T-helper 17 cell (primary cell): ENCODE measurements at places on chromosomes 13 and 19.

- H3K4me1 ChIP-seq = no peaks in the 10 kb centered on the region
- no peak overlapping the region for H3K4me3 ChIP-seq
- no peaks in the 10 kb centered on the region for H3K36me3 ChIP-seq
- no peaks in the 10 kb centered on the region for H3K27me3 ChIP-seq
- no peak overlapping the region for H3K27ac ChIP-seq
- no peak for DNase-seq
Observed at GRCh38 chr13:83692800-83693199, 189.5 kb downstream of the SLITRK1 start.

DNA sequence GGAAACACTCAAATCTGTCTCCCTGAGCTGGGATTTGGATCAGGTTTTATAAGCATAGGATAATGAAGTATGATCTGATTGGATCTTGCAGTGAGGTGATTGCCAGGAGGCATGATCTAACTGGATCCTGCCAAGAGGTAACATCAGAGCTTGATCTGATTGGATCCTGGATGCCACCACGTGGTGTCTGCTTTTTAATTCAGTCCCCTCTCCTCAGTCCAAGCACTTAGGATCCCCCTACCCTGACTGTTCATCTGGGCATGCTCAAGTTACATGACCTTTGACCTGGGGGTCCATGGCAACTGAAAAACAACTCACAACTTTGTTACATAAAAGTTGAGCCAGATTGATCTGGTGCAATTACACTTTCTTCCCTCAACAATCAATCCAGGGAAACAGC, 47.5 kb upstream of the LSM14A start:
- H3K4me3 ChIP-seq = no peak overlapping the region
- peaks cover 3% of the 10 kb centered on the region for H3K4me1 ChIP-seq
- no peak overlapping the region for H3K27ac ChIP-seq
- H3K27me3 ChIP-seq = peaks cover 16% of the 10 kb centered on the region
- DNase-seq = no peak

DNA sequence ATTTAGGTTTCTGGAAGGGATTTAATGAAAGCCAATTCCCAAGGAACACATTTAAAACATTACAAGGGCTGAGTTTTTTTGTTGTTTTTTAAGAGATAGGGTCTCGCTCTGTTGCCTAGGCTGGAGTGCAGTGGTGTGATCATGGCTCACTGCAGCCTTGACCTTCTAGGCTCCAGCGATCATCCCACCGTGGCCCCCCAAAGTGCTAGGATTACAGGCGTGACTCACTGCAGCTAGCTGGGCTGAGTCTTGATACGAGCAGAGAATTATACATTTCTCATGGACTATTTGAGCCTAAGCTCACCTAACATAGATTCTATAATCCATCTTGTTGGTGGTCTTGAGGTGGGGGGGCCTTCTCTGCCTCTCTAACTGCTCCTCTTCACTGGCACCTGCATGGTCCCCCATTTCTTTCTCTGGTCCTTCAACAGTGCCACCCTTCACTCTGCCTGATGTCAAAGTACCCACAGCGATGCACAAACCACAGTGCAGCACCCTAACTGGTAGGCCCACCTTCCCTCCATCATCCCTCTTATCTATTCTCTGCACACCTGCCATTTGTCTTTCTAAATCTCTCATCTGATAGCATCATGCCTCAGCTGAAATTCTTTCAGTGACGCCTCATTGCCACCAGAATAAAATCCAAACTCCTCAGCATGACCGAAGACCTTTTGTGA, 37.4 kb downstream of the DOCK9 start:
- H3K4me3 ChIP-seq = no peak overlapping the region
- H3K27ac ChIP-seq = peak overlapping the region; percentile 80
- H3K36me3 ChIP-seq = peaks cover 2% of the 10 kb centered on the region
- H3K4me1 ChIP-seq = peaks cover 20% of the 10 kb centered on the region

DNA sequence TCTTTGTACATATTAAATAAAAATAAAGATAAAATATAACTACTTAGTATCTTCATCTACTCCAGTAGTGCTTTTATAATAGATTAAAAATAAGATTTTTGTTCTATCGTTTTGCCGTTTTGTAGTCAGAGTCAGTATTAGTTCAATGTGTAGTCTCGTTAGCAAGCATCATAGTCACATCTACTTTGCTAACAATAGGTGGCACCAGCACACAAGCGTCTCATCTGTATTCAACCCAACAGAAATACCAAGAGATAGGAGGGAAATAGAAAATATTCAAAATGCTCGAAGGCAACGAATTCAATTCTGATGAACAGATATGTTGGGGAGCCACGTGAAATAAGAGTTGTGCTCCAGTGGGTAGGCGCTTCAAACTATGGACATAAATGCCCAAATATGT, 21.4 kb upstream of the MICU2 start:
- H3K4me1 ChIP-seq = peaks cover 4% of the 10 kb centered on the region
- H3K4me3 ChIP-seq = no peak overlapping the region
- no peak overlapping the region for H3K27ac ChIP-seq
- DNase-seq = no peak
- peaks cover 6% of the 10 kb centered on the region for H3K36me3 ChIP-seq

DNA sequence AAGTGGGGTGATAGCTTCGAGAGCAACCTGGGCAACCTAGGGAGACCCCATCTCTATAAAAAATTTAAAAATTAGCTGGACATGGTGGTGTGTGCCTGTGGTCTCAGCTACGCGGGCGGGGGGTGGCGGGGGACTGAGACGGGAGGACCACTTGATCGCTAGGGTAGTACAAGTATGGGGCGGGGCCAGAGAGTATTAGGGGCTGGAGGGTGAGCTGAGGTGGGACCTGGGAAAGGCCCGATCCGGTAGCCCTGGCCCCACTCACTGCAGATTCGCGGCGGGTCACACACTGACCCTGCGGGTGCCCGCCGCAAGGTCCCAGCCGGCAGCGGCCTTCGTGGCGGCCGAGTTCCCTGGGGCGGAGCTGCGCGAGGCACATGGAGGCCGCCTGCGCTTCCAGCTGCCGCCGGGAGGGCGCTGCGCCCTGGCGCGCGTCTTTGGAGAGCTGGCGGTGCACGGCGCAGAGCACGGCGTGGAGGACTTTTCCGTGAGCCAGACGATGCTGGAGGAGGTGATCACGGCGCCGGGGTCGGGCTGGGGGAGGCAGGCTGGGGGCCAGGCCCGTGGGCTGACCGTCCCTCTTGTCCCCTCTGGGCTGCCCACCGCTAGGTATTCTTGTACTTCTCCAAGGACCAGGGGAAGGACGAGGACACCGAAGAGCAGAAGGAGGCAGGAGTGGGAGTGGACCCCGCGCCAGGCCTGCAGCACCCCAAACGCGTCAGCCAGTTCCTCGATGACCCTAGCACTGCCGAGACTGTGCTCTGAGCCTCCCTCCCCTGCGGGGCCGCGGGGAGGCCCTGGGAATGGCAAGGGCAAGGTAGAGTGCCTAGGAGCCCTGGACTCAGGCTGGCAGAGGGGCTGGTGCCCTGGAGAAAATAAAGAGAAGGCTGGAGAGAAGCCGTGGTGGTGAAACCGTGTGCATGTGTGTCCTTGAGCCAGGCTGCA, 2.0 kb upstream of the ARHGAP45 start:
- H3K36me3 ChIP-seq = peaks cover 10% of the 10 kb centered on the region
- peak overlapping the region; percentile 97 for H3K27ac ChIP-seq
- peak; percentile 74 for DNase-seq
- peaks cover 37% of the 10 kb centered on the region for H3K4me1 ChIP-seq

- no peak overlapping the region for H3K4me3 ChIP-seq
- H3K36me3 ChIP-seq = no peaks in the 10 kb centered on the region
- no peaks in the 10 kb centered on the region for H3K4me1 ChIP-seq
- DNase-seq = no peak
- peaks cover 17% of the 10 kb centered on the region for H3K27me3 ChIP-seq
Observed at GRCh38 chr19:49205114-49205513, 47.5 kb downstream of the TRPM4 start.

- DNase-seq = no peak
- no peak overlapping the region for H3K27ac ChIP-seq
- H3K4me1 ChIP-seq = peaks cover 54% of the 10 kb centered on the region
- H3K27me3 ChIP-seq = no peaks in the 10 kb centered on the region
- H3K36me3 ChIP-seq = no peaks in the 10 kb centered on the region
Observed at GRCh38 chr19:16365300-16365996, 40.8 kb downstream of the KLF2 start.

GRCh38 chr13:41813426-41813825, 147.5 kb downstream of the VWA8 start:
- H3K36me3 ChIP-seq = peaks cover 15% of the 10 kb centered on the region
- no peak for DNase-seq
- H3K4me1 ChIP-seq = peaks cover 14% of the 10 kb centered on the region
- no peak overlapping the region for H3K4me3 ChIP-seq
- H3K27me3 ChIP-seq = no peaks in the 10 kb centered on the region

DNA sequence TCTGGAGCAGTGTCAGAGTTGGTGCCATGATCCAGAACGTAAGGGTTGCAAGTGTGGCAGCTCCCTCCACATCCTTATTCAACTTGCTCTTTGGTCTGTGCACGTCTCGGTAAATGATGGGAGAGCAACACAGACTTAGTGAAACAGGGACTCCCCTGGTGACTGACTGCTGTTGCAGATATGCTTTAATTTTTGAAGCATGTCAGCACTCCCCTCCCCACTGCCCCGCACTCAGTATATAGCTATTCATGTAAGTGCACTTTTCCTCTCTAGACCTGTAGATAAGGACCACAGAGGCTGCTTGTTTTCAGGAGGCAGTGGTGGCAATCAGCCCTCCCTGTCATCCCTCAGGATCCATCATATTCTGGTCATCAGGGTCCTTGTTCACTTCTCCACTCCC, 470.9 kb downstream of the IRS2 start:
- H3K27me3 ChIP-seq = peaks cover 13% of the 10 kb centered on the region
- peaks cover 2% of the 10 kb centered on the region for H3K36me3 ChIP-seq
- DNase-seq = no peak

- H3K4me1 ChIP-seq = peaks cover 5% of the 10 kb centered on the region
- peaks cover 2% of the 10 kb centered on the region for H3K36me3 ChIP-seq
- DNase-seq = no peak
- H3K4me3 ChIP-seq = no peak overlapping the region
- H3K27me3 ChIP-seq = peaks cover 16% of the 10 kb centered on the region
Observed at GRCh38 chr19:31332096-31332495, 17.1 kb downstream of the TSHZ3 start.

DNA sequence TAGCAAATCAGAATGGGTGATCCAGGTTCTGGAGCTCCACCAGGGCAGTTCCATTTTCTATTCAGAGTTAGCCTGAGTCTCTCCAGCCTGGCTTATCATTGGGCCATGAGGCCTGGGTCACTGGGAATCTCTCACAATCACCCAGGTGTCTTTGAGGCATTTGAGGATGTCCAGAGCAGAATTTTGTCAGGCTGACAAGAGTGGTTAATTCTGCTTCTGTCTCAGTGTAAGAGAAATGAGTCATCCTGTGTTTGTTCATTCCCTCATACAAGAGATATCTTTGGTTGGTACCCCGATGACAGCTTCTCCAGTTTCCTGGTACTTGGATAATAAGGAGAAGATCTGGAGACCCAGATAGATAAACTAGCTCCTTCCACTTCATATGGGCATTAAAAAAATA, 10.4 kb downstream of the ZNF93 start:
- peaks cover 3% of the 10 kb centered on the region for H3K36me3 ChIP-seq
- no peak overlapping the region for H3K4me3 ChIP-seq
- no peak overlapping the region for H3K27ac ChIP-seq
- no peaks in the 10 kb centered on the region for H3K4me1 ChIP-seq
- H3K27me3 ChIP-seq = no peaks in the 10 kb centered on the region

GRCh38 chr13:100461309-100462030, 127.1 kb downstream of the GGACT start:
- H3K4me3 ChIP-seq = no peak overlapping the region
- DNase-seq = no peak
- H3K27ac ChIP-seq = no peak overlapping the region
- no peaks in the 10 kb centered on the region for H3K27me3 ChIP-seq
- H3K4me1 ChIP-seq = peaks cover 2% of the 10 kb centered on the region

DNA sequence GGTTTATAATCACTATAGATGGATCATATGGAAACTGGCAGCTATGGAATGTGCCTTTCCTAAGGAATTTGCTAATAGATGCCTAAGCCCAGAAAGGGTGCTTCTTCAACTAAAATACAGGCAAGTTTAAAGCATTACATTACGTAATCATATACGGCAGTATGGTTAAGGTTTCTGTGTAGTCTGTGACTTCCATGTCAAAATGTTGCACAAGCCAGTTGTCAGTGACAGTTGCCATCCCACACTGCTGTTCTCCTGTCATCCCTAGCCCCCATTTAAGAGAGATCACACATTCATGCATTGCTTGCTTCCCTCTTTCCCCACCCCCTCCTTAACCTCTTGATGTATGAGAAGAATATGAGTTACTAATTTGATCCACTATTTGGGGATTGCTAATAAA, 47.3 kb downstream of the BRCA2 start:
- H3K27me3 ChIP-seq = no peaks in the 10 kb centered on the region
- H3K4me3 ChIP-seq = no peak overlapping the region
- DNase-seq = no peak
- no peak overlapping the region for H3K27ac ChIP-seq

GRCh38 chr19:1671716-1672037, 19.3 kb upstream of the TCF3 start:
- peaks cover 52% of the 10 kb centered on the region for H3K27me3 ChIP-seq
- peak overlapping the region; percentile 31 for H3K4me3 ChIP-seq
- H3K36me3 ChIP-seq = peaks cover 6% of the 10 kb centered on the region
- no peak for DNase-seq
- peaks cover 16% of the 10 kb centered on the region for H3K4me1 ChIP-seq

GRCh38 chr13:71522941-71523526, 344.0 kb downstream of the DACH1 start:
- no peaks in the 10 kb centered on the region for H3K4me1 ChIP-seq
- H3K27ac ChIP-seq = no peak overlapping the region
- H3K27me3 ChIP-seq = no peaks in the 10 kb centered on the region
- DNase-seq = no peak

DNA sequence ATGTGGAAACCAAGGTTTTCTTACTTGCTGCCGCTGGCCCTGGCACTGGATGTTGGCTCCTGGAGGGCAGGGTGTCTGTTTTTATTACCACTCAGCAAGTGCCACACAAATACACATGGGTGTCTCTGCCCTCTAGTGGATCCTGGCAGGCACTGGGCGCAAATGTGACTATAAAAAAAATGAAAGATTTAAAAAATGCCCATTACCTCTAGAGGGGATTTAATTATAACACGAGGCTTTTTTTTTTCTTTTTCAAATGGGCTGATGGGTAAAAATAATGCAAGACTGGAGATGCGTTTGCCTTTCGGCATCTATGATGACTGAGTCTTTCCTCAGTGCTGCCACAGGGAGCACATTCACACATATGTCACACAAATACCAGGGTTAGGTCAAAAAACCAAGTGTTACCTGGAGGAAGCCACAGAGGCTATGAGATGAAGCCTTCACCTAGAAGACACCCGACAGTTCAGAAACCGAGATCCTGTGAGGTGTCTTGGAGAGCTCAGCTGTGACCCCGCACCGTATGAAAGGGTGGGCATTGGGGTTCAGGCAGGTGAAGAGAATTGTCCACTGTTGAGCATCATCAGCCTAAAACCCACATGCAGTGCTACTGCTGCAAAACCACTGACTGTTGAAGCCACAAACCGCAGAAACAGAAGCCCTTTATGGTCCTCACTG, 25.7 kb downstream of the CHAMP1 start:
- peaks cover 5% of the 10 kb centered on the region for H3K4me1 ChIP-seq
- H3K27me3 ChIP-seq = peaks cover 7% of the 10 kb centered on the region
- H3K27ac ChIP-seq = no peak overlapping the region
- no peaks in the 10 kb centered on the region for H3K36me3 ChIP-seq

- no peak overlapping the region for H3K27ac ChIP-seq
- no peaks in the 10 kb centered on the region for H3K27me3 ChIP-seq
- H3K4me1 ChIP-seq = no peaks in the 10 kb centered on the region
Observed at GRCh38 chr13:91017669-91018053, 329.8 kb upstream of the MIR17HG start.

- no peak overlapping the region for H3K27ac ChIP-seq
- peaks cover 14% of the 10 kb centered on the region for H3K27me3 ChIP-seq
- no peak overlapping the region for H3K4me3 ChIP-seq
- DNase-seq = no peak
Observed at GRCh38 chr13:42548731-42549551, 25.0 kb upstream of the TNFSF11 start.

- no peak overlapping the region for H3K4me3 ChIP-seq
- no peaks in the 10 kb centered on the region for H3K4me1 ChIP-seq
- no peak overlapping the region for H3K27ac ChIP-seq
- H3K36me3 ChIP-seq = no peaks in the 10 kb centered on the region
Observed at GRCh38 chr13:34020388-34020787, 202.4 kb downstream of the RFC3 start.
